NCI-H2171 (cell line): ENCODE measurements at places on chromosomes 3 and 15.

- DNase-seq = no peak
Measured at GRCh38 chr3:52714335-52715302, 8.7 kb downstream of the SPCS1 start.

GRCh38 chr15:31382713-31383045, 56.0 kb downstream of the KLF13 start:
- DNase-seq = no peak

DNA sequence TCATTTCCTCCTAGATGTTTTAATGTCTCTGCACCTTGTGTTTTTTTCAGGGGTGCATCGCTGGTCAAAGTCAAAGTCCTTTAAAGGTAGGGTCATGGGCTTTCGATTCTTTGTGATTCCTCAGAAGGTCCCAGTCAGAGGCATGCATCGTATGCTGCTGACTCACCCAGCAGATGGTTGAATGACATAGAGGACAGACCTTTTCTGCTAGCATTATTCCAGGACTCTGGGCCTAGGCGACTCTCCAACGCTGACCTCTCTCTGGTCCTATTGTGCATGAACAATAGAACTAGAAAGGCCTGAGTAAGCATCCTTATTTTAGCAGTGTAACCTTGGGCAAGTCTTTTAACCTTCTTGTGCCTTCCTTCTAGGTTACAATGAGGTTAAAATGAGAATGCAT, 75.9 kb downstream of the DGKG start:
- DNase-seq = no peak

GRCh38 chr3:58059349-58060321, 51.4 kb downstream of the FLNB start:
- no peak for DNase-seq

DNA sequence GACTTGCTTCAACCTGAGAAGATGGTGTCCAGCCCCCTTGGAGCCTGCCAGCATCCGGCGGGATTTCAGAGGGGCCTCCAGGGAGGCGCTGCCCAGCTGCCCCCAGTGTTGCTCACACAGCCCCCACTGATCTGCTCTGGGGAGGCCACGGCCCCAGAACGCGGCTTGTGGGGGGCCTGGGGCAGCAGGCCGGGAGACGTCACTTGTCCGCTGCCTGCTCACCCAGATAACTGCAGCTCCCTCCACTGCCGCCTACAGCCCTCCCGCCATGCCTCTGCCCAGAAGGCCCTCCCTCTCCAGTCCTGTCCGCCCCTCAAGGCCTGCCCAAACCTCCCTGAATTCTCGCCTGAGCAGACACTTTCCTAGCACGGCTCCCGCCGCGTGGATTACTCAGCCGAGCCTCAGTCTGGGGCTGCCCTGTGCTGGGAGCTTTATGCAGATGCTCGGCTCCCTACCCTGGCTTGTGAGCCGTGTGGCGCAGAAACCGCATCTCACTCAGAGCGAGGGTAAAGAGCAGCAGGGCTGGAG, 17.2 kb upstream of the ADIPOQ start:
- no peak for DNase-seq

DNA sequence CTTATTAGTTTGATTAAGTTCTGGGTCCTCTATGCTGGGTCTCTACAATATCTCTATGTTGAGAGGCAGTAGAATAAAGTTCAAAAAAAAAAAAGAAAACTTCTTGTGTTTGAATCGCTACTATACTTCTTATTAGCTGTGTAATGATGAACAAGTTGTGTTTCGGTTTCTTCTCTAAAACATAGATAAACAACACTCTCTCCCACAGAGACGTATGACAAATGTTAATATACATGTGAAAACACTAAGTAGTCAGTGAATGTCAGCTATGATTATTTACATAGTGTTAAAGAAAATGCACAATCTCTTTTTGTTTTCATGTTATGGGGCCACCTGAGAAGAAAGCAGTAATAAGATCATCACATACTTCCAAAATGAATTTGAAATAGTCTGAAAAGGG, 45.3 kb downstream of the ACAP2 start:
- no peak for DNase-seq

GRCh38 chr15:25244731-25245585, 193.9 kb downstream of the UBE3A start:
- DNase-seq = no peak

- DNase-seq = no peak
Measured at GRCh38 chr3:12394569-12395271, 89.6 kb upstream of the TSEN2 start.

- no peak for DNase-seq
Measured at GRCh38 chr3:141432904-141433303, 53.9 kb upstream of the RASA2 start.

DNA sequence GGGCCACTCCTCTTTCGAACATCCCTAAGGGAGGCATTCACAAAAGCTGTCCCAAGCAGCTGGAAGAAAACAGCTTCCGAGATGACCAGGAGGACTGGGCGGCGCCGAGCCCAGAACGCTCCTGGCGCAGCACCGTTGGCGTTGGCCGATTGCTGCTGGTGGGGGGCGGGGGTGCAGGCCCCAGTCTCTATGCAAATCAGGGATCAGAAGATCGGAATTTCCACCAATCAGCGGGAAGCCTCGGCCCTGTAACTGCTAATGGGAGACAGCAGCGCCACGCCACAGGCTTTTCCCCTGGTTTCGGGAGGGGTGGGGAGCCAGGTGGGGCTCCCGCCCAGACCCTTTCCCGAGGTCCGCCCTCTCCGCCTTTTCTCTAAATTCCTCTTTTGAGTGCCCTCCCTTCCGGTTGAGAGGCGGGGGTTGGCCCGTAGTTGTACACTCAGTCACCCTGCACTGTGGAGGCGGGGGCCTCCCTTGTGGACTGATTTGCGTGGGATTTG, 27.0 kb downstream of the HMCES start:
- no peak for DNase-seq

GRCh38 chr15:90159213-90159612, 41.9 kb upstream of the SEMA4B start:
- DNase-seq = no peak
